ENCODE measurements at places on chromosomes 12 and 14.

DNA sequence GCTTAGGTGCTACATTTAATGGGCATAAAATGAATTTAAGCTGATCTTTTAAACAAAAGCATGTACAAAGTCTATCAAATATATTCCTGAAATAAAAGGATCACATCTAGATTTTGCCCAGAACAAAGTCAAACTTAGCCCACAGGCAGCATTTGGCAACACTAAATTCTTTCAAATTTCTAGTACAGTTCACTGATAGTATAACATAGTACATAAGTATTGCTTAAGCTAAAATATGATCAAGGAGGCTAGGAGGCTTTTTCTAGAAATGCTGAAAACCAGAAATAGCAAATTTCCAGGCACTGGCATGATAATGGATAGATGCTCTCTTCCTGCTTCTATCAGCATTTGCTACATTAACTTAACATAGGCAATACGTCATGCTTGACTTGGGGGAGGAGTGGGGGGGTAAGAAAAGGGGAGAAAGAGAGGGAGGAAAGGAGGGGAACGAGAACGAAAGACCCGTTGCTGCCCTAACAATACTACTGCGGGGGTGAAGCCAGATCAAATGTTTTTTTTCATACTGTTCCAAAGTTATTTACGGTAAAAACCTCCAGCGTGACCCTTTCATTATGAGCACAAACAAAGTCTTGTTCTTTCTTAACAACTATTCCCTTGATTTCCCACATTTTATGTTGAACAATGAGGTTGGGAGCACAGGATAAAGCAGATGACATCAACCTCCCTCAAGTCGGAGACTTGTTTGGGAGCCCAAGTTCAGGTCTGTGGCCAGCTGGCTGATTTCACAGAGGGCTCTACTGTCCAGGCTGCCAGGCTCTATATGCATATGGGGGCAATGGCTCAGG lies 10.6 kb downstream of the TMED10 start:
- peak; percentile 81 for DNase-seq

GRCh38 chr12:2644683-2645405 lies 149.9 kb upstream of the FKBP4 start:
- no peak for DNase-seq

DNA sequence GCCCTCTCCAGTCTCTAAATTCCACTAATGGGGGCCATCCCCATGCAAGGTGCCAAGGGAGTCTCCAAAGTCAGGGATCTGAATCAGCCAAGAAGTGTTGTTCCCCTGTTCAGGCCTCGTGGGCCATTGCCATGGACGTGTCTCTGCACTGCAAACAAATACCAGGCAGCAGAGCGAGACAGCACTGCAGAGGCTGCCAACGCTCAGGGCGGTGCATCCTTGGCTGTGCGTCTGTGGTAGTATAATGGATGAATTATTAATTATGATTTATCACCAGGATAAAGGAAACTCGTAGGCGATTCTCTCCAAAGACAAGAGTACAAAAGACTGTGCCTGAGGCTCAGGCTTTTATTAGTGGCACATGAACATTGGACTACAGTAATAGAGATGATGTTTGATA lies 122.3 kb upstream of the NTF3 start:
- DNase-seq, result no peak

- DNase-seq, result no peak
Observed at GRCh38 chr14:49160983-49161382, 425.2 kb downstream of the RPS29 start.

Measured in anterior cingulate cortex (tissue), 58 donors.